Activated T-helper 1 cell treated with anti-CD3 and anti-CD28 coated beads, Interleukin-2, amount 50 U/mL, for 16 hours (primary cell): ENCODE measurements at places on chromosomes 5 and 9.

DNA sequence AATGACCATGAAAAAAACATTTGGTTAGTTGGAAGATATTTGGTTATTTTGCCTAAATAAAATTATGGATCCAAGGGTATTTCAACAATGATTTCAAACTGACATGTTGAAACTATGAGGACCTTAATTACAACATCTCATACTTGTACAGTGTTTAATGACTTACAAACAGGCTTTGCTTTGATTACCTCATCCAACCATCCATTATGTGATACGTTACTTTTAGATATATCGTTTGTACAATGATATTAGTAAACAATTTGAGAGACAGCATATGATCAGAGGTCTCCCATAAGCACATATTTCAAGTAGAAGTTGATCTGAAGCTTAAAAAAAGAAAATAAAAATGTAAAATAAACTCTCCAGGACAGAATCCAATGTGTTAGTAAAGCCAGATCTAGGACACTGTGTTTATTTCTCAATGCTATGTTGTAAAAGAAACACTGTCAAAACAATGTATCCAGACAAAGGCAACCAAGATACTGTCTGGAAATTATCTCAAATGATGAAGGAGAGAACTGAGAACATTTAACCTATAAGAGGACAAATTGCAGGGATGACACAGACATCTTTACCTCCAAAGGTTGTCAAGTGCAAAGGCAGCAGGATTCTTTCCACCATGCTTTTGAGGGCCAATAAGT lies 116.0 kb upstream of the TARS1 start:
- DNase-seq = no peak

DNA sequence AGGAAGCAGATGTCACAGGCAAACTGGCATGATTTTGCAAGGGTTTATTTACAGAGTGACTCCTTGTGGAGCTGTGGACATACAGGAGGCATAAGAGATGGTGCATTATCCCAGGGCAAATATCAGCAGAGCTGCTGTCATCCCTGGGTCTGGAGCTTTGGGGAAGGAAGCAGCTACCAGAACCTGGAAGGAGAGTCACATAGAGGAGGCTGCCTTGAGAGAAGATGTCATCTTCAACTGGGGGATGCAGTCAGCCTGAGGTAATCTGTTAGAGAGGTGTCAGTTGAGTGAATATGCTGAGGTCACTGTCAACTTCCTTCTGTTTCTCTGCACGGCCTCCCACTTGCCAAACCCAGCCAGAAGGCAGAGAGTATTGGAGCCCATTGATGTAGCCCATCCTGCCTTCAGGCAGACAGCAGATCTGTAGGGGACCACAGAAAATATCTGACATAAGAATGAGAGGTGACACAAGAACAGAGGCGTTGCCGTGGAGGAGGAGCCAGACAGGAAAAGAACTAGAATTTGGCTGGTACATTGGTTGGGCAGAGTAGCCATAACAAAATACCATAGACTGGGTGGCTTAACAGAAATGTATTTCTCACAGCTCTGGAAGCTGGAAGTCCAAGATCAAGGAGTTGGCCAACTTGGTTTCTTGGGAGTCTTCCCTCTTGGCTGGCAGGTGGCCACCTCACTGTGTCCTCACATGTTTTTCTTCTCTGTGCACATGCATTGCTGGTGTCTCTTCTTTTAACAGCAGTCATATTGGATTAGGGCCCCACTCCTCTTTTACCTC lies 102.8 kb downstream of the SNX18 start:
- DNase-seq = no peak

- DNase-seq = no peak
Measured at GRCh38 chr5:36683821-36684434, 77.5 kb downstream of the SLC1A3 start.

GRCh38 chr5:8912106-8912505 lies 633.8 kb downstream of the SEMA5A start:
- DNase-seq = no peak

DNA sequence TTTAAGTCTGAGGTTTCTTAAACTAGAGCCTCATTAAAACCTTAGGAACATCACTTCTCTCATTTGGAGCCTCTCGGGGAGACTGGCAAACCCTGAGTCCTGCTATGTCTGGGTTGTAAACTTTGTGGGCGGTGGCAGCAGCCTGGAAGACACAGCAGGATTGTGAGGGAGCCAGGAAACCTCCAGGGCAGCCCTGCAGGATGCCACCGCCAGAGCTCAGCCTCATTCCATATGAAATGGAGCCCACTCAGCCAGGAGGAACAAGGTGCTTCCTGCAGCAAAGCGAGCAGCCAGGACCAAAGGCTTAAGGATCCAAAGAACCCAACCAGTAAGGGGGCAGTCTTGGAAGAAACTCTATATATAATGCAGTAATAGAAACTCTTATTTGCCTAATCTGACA lies 37.9 kb upstream of the IDNK start:
- no peak for DNase-seq

DNA sequence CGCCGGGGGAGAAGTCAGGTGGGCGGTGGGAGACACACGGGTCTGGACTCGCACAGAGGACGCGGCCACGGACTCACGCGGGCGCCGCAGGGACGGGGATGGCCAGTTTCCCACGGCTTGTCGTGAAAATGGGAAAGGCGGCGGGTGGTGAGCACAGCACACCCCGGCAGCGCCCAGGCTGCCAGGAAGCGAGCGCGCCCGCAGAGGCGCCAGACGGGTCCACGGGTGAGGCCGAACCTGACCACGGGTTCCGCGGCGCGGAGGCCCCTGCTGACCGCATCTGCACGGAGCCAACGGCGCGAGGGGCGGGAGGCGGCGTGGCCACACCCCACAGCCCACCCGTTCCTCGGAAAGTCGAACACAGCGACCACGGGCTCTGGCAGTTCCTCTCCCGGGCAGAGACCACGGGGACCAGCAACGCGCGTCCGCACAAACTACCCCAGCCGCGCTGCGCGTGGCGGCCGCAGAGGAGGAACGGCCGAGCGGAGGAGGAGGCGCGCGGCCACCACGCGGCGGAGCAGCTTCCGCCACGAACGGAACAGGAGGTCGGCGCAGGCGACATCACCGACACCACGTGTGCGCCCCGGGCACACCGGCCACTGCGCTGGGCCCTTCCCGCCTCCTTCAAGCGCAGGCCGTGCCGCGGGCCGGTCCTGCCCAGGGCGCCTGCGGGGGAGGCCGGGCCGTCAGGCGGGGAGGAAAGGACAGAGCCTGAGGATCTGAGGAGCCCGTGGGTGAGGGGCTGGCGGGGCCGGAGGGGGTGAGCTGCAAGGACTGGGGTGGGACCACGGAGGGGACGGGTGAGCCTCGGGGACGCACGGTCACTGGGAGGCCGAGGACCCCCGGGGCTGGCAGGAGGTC lies 5.6 kb downstream of the EXD3 start:
- no peak for DNase-seq

DNA sequence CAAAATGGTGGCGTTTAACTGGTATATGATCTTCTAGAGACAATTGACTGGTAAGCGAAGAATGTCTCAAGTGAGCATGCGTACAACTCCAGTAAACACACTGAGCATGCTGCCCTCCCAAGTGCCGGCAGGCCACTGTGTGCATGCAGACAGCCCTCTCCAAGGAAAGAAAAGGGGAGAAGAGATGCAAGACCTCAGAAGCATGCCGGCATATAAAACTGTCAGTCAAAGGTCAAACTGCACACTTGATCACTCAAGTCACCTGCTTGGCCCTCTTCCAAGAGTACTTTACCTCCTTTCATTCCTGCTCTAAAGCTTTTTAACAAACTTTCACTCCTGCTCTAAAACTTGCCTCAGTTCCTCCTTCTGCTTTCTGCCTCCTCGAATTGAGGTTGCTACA lies 910.2 kb downstream of the TAF11L14 start:
- DNase-seq = no peak

DNA sequence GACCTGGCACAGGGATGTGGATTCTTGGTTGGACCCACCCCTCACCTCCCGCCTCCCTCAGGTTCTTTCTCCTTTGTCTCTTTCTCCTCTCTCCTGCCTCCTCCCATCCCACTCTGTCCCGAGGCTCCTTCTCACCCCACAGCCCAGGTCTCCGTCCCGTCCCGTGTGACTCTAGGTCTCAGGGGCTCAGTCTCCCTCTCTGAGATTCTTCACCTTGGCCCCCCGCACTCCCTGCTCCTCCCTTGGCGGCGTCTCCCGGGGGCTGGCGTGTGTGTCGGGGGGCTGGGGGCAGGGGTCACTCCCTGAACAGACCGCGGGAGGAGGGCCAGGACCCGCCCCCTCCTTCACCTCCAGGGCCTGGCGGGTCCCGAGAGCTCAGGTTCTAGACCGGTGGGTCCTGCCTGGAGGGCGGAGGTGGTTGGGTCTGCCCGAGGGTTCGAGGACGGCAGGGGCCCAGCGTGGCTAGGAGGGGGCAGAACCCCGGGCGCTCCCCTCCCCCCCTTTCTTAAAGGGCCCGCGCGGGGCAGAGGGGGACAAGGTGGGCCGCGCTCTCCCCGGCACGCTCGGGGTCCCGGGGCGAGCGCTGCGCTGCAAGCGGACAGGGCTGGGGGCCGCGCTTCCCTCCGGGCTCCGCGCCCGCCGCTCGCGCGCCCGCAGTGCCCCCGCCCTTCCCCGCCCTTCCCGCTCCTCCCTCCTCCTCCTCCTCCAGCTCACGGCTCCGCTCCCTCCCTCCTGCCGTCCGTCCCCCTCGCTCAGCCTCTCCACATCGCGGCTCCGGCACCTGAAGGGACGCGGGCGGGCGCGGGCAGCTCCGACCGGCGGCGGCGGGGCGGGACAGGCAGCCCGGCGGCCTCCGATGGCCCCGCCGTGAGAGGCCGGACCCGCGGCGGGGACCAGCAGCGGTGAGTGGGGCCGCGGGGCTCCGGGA lies at the start of gene PSD2:
Gene PSD2, plus strand, starts transcription at position 735 of the 928 bp plus-strand sequence. CDS start 13,633 bp downstream, outside the sequence.
- DNase-seq = no peak

DNA sequence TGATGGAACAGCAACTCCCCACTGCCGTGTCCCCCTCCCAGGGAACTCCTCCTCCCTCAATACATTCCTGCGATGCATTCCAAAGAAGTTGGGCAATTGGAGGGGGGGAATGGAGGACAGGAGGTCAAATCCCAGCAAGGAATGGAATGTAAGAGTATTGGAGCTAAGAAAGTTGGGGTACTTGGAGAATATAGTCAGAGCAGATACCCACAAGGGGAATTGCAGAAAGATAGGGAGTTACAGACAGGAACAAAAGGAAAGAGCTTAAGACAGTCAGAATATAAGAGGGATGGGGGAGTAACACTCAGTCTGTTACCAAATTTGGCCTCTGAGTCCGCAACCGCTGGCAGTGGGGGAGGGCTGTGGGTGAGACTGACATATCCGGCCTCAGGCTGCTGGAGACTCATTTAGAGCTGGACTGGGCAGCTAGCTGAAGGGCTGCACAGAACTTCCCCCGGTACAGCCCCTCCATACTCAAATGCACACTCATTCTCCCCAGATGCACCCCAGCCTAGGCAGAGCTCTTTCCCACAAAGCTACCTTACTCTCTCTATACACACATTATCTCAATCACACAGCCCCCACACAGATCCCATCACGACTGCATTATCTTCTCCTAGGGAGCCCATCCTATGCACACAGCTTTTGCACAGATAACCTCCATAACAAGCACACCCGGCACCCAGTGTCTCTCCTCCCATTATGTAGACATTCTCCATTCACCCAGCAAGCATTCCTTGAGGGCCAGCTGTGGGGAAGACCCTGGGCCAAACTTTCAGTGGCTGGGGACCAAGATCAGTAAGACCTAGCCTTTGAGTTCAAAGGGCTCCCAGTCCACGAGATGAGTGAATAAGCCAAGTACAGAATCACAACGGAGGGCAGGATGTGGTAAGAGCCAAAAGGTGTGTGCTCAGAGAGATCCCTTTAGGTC lies 3.7 kb downstream of the TLN1 start:
- no peak for DNase-seq

GRCh38 chr9:116061546-116062205 lies 91.9 kb upstream of the PAPPA start:
- DNase-seq = no peak

DNA sequence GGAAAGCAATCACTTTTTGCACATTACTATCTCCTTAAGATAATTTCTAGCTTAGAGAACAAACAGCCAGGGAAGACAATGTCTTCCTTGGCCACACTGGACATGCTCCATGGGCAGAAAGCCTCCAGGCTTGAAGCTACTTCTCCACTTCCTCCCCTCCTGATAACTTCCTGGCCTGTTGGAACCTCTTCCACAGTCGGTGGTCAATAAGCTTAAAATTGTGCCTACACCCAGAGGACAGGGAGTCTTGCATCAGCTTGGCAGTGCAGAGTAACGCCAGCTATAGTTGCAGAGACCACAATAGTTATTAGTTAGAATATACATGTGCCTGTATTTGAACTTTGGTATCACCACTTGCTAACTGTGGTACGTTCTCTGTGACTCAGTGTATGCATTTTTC lies 58.1 kb upstream of the ABCA1 start:
- DNase-seq = no peak

GRCh38 chr5:380701-381309 lies 59.3 kb downstream of the AHRR start:
- DNase-seq = no peak

- DNase-seq = no peak
Measured at GRCh38 chr5:137453483-137454080, 45.5 kb downstream of the SPOCK1 start.
